HFFc6 (cell line): ENCODE measurements at places on chromosomes 3 and 15.

DNA sequence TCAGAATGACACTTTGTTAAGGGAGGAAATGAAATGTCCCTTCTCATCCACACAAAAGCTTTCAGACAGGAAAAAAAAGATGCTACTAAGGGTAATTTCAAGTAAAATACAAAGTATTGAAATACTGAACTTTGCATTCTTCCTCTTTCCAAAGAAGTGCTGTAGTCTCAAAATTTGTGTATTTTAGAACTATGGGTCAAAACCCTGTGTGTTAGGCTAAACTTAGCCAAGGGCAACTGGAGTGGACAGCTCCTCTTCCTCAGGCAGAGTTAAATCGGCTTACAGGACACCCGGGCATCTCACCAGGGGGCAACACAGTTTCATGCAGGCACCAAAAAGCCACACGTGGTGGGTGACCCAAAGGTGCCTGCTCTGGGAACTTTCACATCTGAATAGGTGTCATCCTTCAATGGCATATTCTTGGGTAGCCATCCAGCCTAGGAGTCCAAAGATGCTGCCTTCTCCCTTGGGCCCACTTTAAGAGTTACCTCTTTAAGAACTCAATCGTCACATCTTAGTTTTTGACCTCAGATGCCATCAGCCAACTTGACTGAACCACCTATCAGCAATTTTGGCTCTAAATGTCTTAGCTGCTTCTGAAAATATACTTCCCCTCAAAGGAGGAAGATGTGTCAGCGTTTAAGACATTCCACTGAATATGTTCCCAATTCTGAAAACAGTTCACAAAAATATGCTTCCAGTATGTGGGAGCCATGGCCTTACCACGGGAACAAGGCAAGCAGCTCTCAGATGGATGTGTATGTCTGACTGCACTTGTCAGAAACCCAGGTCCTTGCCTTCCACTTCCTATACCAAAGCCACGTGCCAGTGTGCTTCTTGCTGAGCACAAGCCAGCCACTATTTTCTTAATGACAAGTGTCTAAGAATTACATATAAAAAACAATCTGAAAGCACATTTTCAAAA lies 32.2 kb upstream of the MUC13 start:
- no peak for DNase-seq

- DNase-seq, result no peak
These were observed 85.2 kb upstream of the CHL1 start for GRCh38 chr3:111143-112069.

- no peak for DNase-seq
These were observed 32.2 kb downstream of the IL20RB start for GRCh38 chr3:136989781-136990524.

DNA sequence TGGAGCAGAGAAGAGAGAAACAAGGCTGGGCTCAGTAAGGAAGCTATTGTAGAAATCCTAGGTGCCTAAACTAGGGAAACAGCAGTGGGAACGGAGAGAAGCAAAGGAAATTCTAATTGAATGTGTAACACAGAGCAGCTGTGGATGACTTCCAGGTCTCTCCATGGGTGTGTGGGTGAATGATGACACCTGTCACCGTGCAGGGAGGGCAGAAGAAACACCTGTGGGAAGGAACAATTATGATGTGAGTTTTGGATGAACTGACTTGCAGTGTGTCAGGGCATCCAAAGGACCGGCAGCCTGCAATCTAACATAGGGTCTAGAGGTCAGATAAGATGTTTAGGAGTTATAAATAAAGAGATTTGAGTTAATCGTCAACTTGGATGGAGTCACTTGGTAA lies 144.2 kb downstream of the RYR3 start:
- no peak for DNase-seq
